ENCODE measurements at places on chromosomes 4 and X.
A peak's percentile ranks its signal among the peaks of the same experiment; 100 is the strongest.

DNA sequence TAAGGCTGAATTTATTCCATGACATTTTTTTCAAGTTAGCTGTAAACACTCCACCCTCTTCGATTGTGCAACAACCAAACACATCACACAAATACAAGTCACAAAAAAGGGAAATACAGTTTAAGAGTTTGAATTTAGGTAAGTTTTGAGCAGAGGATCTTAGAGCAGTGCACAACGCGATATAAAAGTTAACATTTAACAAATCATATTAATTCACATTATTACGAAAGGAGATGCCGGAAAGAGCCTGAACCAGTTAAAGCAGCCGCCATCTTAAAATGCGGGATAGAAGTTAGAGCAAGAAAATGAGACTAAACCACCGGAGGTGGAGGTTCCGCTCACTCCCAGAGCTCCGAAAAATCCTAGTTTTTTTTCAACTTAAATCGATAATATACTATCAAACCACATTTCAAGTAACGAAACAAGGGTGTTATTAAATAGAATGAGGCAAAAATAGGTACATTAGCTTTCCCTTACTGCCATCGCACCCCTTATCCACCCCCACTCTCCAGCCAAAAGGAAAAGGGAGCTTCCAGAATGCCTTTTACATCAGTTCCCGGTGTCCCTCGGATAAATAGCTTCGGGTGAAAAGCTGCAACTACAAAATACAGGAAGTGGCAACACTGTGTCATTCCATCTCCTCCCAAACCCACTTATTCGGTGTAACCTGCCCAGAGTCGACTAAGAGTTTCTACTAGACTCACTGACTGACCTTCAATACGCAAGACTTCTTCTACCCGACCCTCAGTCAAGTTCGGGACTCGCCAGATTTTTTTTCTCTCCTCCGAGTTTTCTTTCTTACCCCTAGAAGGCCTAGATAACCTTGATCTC is 1.9 kb downstream of the UBE2D3 start:
- peak; percentile 77 for DNase-seq

DNA sequence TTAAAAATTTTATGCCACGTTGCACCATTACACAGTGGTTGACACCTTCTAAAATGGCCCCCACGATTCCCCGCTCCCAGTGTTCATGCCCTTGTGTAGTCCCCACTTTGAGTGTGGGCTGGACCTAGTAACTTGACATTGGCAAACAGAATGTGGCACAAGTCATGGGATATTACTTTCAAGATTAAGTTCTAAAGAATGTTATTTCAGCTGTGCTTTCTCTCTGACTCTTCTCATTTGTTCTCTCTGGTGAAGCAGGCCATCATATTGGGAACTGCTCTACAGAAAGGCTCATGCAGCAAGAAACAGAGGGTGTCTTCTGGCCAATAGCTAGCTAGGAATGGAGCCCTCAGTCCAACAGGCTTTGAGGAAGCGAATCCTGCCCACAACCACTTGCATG is 67.1 kb downstream of the ATXN3L start:
- peak; percentile 84 for DNase-seq

DNA sequence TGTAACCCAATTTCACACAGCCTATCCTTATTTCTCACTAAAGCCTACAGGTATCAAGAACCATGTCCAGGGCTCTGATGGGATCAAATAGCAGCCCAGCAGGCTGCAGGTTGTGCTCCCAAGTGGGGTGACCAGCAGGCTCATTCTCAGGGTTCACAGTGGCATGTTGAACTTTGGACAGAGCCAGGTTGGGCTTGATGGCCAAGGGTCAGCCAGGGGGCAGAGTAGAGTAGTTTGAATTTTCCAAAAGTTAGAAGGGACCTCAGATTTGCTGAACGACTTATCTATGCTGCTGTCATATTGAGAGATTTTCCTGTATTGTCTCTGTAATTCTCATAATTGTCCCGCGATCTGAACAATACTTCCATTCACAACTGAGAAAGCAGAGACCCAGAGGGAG is 310.8 kb upstream of the BOD1L1 start:
- no peak for DNase-seq

- no peak for DNase-seq
These were observed 258.4 kb downstream of the PPARGC1A start for GRCh38 chr4:23631255-23631950.

DNA sequence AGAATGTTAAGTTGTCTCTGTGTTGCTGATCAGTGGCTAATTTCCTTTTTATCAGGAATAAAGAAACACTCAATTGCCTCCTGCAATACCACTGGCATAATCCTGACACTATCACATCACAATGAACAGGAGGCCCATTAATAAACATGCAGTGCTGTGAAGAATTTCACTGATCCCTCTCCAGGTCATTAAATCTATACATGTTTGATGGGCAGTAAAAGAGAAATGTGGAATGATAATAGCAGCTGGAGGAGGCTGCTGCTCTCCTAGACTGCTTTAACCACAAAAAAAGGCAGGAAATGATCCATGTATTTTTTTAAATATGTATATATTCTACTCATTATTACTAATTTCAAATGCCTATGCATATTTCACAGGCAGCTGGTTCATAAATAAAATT is 202.1 kb downstream of the CENPC start:
- DNase-seq = no peak

DNA sequence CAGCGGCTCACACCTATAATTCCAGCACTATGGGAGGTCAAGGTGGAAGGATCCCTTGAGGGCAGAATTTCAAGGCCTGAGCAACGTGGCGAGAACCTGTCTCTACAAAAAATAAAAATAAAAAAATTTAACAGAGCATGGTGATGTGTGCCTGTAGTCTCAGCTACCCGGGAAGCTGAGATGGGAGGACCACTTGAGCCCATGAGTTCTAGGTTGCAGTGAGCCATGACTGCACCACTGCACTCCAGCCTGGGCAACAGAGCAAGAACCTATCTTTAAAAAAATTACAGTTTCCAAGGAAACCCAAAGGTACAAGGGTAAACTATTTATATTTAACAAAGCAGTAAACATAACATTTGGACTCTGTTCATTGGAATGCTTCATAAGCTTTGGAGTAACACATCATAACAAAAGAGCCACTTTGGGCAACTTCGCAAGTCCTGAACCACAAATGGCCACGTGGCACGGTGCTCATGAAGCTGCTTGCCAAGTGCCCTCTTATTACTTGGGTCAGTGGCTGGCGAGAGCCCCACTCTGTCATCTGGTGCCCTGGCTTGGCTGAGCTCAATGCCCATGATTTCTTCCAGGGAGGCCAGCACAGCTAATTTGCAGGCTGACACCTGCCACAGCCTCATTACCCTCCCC is 165.6 kb downstream of the SH3KBP1 start:
- peak; percentile 30 for DNase-seq

- peak; percentile 46 for DNase-seq
These were observed 84.0 kb downstream of the RTL9 start for GRCh38 chrX:110442635-110443034.

DNA sequence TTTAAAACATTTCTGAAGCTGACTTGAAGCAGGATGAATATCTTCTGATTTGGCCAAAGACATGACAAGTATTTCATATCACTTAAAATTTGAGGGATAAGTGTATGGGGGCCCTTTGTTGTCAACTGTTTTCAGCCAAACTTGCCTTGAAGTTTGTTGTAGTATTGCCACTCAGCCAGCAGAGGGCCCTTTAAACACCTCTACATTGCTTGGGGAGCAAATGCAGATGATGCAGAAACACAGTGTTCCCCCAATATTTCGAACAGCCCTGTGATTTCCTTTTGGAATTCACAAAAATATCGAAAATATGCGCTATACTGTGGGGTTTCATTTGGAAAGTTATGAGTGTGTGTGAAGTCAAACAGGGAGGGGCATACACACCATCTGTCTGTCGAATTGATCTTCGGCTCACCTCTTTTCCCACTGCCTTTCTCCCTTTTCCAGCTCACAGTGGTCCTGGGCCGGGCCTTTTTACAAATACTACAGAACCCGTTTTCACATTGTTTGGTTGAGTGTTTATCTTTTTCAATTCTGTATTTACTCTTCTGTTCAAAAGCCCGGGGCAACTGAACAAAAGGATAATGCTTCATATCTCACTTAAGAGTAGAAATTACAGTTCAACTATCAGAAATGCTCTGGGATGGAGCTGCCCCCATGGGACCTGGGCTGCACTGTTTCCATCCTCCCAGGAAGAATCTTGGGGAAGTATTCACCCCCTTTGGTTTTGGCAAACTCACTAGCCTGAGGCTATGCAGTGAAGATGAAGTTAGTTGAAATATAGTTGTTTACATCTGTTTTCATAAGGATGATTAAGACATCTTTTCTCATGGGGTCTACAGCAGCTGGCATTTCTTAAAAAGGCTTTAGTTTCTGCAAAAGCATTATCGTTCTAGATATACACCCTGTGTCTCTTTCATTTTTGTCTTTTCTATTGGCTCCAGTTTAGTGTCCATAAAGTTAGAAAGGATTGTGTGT is 137.6 kb downstream of the EGF start:
- peak; percentile 52 for DNase-seq

DNA sequence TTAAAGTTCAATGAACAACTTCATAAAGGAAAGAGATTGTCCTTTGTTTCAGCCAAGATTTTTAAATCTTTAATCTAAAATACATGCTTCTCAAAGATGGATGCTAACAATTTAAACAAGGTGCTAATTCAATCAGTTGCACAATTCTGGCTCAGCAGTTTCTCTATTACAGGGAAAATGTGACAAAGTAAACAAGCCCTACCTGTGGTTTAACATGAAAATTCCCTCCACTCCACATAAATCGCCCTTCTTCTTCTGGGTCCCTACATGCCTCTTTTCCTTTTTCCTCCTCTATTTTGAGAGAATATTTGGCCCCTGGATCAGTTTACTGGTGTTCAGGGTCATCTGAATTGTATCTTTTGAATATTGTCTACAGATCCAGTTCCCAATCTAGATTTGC is 80.6 kb downstream of the FRYL start:
- DNase-seq = no peak

DNA sequence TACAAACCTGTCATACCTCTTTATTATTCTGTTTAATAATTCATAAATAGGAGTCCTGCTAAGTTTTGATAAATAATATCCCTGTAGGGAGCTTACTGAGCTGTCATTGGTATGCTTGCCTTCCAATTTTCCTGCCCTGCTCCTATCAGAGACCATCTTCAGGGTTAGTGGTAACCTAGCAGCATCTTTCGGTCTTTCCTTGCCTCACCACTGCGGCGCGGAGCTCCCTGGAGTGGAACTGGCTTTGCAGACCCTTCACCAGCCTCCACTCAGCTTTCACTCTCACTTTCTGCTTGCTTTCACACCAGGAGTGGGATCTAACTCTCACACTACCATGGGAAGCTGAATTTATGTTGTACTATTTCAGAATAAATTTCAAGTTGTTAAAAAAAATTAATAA is 481.7 kb upstream of the ATOH1 start:
- DNase-seq = no peak

GRCh38 chr4:16713696-16714095 is 184.7 kb downstream of the LDB2 start:
- DNase-seq = no peak

GRCh38 chr4:146095860-146096259 is 79.7 kb upstream of the LSM6 start:
- DNase-seq = no peak

DNA sequence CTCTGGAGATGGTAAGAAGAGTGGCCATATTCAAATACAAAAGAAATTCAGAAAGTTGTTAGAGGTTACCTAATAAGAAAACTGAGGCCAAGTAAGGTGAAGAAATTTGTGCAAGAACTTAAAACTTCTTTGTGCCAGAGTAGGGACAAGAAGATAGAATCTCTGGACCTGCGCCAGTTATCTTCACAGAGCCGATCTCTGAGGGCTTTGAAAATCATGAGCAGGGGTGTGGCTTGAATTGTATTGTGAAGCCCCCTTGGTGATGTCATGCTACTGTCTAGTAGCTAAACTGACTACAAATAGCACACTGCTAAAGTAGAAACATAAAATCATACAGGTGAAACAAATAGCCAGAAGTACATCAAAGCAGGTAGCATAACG is 184.6 kb downstream of the UGT8 start:
- no peak for DNase-seq

Data from LHCN-M2 (cell line).